GM19239 (cell line): ENCODE measurements at places on chromosomes 4 and X.

DNA sequence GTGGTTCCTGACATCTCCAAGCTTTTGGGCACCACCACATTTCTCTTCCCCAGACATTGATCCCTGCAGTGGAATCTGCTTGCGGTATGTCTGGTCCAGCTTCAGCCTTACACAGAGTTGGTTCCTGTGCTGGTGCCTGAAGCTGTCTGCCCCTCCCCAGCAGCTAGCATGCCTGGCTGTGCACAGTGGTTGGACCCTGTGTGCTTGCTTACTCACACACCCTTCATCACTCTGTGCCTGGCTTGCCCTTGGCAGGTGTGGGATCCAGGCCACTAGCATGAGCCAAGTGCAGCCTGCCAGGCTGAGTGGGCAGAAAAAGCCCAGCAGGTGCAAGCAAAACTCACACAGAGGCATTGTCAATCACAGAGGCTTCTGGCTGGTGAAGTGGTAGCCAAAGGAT is 473.8 kb downstream of the ACTRT1 start:
- DNase-seq: no peak

DNA sequence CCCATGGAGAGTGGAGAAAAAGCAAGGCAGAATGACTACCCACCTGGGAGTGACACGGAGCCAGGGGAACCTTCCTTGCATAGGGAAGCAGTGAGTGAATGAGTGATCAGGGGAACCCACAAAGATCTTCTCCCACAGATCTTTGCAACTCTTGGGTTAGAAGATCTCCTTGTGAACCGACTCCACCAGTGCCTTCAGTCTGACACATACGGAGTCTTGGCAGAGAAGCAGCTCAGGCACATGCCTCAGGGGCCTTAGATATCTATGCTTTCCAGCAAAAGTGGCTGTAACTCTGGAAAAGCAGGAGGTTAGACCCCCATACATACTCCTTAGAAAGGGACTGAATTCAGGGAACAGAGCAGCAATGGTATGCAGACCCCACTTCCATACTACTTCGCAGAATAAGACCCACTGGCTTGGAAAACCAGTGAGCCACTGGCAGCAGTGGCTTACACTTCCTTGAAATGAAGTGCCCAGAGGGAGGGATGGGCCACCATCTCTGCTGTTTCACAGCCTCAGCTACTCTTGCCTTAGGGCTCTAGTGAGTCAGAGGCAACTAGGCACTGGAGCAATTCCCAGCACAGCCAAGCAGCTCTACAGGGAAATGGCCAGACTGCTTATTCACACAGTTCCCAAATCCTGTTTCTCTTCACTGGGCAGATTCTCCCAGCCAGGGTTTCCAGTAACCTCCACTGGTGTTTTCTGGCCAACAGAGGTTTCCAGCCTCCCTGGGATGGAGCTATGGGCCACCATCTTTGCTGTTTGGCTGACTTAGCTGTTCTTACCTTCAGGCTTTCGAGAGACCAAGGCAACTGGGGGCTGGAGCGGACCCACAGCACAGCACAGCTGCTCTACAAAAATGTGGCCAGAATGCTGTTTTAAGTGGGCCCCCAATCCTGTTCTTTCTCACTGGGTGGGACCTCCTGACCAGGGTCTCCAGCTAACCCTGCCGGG is 82.8 kb upstream of the TCEAL2 start:
- no peak for DNase-seq

DNA sequence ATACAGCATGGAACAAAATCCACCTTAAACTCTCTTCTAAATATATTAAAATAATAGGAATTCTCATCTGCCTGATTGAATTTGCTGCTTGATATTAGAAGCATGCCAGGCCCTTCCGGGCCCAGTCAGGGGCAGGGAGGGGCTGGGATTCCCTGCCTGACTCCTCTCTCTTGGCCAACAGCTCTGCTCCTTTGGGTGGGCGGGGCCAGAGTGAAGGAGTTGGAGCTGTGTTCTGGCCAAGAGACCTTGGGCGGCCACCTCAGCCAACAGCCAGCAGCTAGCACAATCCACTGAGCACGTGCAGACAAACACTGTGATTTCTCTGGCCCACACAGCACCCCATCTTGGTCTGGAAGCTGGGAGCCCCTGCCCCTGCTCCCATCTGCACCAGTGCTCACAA is 140.3 kb downstream of the PJA1 start:
- no peak for DNase-seq

- no peak for DNase-seq
These were observed 47.4 kb upstream of the PHOX2B start for GRCh38 chr4:41795796-41796385.

- no peak for DNase-seq
These were observed 171.2 kb downstream of the MSN start for GRCh38 chrX:65838674-65839073.

GRCh38 chr4:77220828-77221613 is 64.0 kb downstream of the CCNG2 start:
- DNase-seq: no peak

GRCh38 chr4:88971536-88971935 is 85.4 kb downstream of the FAM13A start:
- no peak for DNase-seq

GRCh38 chr4:116598980-116599789 is 486.2 kb downstream of the TRAM1L1 start:
- DNase-seq: no peak

DNA sequence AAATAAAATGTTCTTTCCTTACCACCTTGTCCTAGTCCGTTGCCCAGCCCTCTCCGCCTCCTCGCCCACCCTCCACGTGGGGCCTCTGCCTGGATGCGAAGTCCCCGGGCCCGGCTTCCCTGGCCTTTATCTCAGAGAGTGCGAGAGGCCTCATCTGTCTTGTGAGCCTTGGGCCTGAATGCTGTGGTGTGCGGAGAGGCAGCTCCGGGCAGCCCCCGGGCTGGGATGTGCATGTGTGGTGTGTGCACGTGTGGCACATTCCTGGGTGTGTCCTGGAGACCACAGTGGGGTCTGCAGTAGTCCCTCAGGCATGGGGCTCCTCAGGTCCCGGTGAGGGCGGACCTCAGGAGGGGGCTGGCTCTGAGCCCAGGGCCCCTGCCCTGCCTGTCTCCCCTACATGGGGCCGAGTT is 31.4 kb downstream of the DOK7 start:
- DNase-seq: no peak

- DNase-seq: no peak
These were observed 213.3 kb upstream of the INTU start for GRCh38 chr4:127419431-127419830.

DNA sequence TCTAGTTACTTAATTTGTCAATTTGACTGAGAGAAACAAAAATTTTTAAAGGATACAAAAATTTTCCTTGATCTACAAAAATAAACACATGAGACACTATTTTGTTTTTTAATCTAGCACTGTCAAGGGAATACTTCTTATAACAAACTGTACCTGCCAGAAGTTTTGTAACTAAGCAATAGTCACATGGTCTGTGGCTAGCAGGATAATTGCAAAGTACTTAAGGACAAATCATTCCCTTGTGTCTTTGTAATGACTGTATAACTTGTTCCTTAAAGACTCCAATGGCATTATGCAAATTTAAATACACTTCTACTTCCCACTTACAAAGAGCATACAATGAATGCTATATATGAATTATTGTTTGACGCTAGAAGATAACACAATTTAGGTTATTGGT is 25.1 kb upstream of the ANK2 start:
- no peak for DNase-seq

GRCh38 chr4:168361365-168362024 is 42.9 kb upstream of the DDX60 start:
- DNase-seq: no peak

GRCh38 chr4:46387956-46388355 is 2.0 kb downstream of the GABRA2 start:
- DNase-seq: no peak

DNA sequence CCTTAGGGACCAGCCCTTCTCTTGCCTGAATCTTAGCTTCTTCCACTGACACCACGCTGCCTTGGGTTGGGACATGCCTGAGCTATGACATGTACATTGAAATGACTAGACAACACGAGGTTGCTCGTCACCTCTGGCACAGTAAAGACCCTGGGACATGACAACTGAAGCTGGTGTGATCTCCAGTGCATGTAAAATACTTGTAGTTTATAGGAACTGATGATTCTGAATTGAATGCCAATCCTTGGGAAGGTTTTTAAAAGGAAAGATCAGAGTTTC is 100.7 kb upstream of the PGRMC2 start:
- DNase-seq: no peak

DNA sequence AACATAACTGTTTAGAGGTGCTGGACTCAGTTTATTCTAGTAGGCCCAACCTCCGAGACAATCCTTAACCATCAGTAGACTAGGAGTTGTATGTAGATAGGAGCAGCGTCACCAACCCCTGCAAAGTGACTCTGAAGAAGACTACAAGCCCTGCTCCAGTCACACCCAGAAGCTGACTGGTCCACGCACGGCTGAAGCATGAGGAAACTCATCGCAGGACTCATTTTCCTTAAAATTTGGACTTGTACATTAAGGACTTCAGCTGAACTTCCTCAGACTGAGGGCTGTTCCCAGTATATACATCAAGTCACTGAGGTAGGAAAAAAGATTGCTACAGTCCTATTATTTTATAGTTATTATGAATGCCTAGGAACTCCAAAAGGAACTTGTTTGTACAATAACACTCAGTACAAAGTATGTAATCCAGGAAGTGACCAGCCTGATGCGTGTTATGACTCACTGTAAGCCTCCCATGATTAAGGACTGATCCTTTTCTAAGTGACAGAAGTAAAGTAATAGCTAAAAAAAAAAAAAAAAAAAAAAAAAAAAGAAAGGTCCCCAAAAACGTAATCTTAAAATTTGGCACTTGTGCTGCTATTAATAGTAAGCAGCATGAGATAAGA is 41.6 kb upstream of the UGT2B7 start:
- no peak for DNase-seq

- no peak for DNase-seq
These were observed 281.7 kb downstream of the UNC5C start for GRCh38 chr4:95267081-95267480.
